ENCODE measurements at places on chromosomes 6 and 20.

DNA sequence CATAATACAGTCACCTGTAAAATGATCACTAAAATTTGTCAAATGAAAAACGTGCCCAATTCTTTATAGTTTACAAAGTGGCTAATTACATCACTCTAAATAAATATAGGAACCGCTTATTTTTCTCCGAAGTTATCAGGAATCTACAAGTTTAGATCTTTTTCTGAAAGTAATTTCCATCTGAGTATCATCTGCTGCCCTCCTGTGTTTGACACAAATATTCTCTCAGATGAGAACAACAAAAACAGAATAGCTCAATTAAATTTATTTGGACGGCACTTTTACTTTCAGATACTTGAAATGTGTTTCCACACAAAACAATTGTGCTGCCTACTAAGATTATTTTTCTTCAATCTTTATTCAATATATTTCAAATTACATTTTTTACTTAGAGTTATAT is 5.0 kb downstream of the SF3B5 start:
- DNase-seq = no peak

GRCh38 chr6:39876826-39877225 is 57.4 kb downstream of the MOCS1 start:
- no peak for DNase-seq

- no peak for DNase-seq
Measured at GRCh38 chr20:62815066-62815991, 1.5 kb upstream of the COL9A3 start.

DNA sequence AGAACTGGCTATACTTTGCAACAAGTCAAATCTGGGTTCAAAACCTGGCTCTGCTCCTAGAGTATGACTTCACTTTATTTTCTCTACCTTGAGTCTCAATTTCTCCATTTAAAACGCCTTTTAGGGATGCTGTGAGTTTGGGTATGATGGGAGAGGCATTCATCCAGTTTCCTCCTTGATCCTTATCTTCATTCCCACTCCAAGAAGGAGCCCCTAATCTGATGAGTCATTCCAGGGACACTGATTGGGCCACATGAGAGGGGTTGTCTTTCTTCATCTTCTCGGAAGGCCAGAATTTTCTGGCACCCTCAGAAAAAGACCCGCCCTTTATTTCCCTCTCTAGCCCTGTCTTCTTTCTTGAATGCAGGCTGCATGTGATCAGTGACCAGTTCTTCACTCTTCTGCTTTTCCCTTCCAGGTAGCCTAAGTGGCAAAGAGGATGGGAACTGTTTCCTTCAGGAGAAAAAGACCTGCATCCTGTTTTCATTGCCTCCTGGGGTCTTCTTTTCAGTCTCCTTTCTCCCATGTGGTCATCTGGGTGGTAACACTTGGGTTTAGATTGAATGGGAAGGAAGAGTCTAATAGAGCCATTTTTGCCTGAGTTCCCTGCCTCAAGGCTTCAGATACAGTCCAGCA is 32.1 kb upstream of the PNRC1 start:
- no peak for DNase-seq

Data from RCC 7860 (cell line).